ENCODE measurements at places on chromosomes 3 and 15. TPM values are rescaled to one million over a fixed set of nuclear protein-coding genes. Genes with fewer than 3 reads are reported as not detected.

DNA sequence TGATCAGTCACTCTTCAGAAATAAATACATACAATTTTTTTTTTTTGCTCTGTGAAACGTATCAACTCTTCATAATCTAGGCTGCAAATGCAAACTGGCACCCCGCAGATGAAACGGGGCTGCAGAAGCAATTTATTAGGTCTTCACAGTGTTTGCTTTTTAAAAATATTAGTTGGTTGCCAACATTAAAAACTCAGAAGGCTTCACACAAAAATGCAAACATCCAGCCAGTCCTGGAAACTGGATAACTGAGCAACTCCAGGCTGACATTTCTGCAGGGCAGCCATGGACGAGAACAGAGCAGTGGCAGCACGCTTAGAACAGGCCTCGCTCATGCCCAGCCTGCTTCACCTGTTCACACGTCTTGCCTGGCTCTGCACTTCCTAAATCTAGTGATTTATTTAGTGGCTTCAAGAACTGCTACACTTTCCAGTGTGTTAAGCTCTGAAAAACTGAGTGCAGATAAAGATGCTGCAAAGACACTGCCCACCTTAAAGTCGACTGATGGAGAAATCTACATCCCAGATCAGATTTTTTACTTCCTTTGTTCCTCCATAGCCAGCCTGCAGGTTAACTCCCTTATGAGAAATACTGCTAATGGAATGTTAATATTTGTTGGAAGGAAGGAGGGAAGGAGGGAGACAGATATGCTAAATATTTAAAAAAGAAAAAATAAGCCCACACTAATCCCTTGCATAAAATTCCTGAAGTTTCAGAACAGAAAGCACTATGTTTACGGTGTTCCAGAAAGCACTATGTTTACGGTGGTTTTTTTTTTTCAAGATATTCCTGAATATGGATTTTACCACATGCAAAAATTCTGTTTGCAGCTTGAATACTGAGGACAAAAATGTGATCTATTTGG lies 53.6 kb downstream of the SETMAR start:
- no peak for DNase-seq

The IL12A gene
- total RNA-seq, result not detected

The ARRDC4 gene
- 1.5 TPM for total RNA-seq

The GOLGA6D gene
- not detected for total RNA-seq

DNA sequence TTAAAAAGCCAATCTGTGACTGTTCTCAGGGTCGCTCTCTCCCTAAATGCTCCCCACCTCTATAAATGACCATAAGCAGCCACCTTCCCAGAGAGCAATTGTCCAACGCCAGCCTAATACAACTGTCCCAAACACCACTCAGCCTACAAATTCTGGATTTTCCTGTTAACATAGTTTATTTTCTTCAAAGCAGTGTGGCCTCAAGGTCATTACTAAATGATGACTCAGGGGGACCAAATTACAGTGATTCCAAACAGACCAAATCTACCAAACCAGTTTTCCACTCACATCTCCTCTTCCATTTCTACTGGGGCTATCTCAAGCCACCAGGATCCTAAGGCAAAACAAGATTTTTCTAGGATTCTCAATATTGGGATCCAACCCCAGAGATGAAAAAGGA lies 22.5 kb downstream of the HEXA start:
- DNase-seq, result no peak

GRCh38 chr3:13688034-13688433 lies 139.1 kb downstream of the FBLN2 start:
- no peak for DNase-seq

The TUSC7 gene
- total RNA-seq, result not detected

DNA sequence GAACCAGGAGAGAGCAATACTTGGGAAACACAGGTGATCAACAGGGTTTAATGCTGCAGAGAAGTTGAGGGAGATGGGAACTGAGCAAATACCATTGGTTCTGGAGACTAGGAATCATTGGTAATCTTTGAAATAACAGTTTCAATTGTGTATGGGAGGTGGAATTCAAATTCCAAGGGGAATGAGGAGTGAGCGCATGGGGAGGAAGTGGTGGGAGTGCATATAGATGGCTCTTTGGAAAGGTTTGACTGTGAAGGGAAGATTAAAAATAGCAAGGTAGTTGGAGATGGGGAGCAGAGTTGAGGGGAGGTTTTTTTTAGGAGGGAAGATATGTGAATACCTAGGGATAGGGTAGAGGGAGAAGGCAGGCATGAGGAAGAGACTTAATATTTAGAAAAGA lies 51.1 kb upstream of the ROPN1 start:
- no peak for DNase-seq

DNA sequence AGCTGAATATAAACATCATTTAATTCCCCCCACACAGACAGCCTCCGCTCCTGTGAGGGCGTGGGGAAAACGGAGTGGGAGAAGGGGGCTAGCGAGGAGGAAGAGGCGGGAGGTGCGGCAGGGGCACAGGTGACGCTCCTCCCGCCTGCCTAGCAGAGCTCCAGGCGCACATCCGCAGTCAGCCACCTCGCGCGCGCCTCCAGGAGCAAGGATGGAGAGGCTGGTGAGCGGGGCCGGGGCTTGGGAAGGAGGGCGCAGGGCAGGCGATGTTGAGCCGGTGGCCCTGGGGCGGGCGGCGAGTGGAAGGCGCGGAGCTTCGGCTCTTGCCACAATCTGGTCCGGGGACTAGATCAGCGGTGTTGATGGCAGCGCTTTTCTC lies at the start of gene CD200:
TSS of gene CD200 (plus strand) at position 155 of the 379 bp plus-strand sequence. CDS start at position 212, 57 bp downstream.
- DNase-seq, result peak; percentile 70

The ZBBX gene
- not detected for total RNA-seq

DNA sequence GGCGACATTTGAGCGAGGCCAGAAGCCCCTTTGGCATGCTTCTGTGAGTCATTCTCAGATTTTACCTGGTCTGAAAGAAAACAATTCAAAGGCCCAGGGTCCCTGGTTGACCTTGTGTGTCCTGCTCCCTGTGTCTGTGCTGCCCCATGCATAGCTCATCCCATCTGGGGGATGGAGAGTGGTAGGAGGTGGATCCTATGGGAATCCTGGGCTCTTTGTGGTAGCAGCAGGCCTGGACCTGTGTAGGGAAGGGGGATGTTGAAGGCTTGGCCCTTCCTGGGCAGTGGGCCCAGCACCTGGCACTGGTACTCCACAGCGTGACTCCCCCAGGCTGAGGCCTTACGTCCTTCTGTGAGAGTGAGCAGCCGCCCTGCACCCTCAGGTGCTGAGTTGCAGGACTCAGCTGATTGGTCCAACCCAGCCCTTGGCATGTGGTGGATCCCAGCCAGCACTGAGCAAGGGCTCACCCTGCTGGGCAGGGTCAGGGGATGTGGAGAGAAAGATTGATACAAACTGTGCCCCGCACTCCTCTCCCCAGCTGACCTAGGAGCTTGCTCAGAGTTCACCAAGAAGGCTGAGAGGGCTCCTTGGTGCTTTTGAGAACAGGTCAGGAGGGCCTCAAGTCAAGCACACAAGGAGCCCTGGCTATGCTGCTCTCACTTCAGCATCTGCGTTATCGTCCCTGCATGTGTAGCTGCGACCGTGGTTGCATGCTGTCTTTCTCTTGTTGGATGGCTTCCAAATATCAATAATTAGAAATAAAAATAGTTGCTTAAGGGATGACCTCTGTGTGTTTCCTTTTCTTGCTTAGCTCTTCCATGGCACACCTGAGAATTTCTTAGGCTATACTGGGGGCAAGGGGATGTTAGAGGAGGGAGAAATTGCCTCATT lies 21.4 kb upstream of the JMJD7 start:
- no peak for DNase-seq

The CHRNA7 gene
- total RNA-seq, result 0.46 TPM

DNA sequence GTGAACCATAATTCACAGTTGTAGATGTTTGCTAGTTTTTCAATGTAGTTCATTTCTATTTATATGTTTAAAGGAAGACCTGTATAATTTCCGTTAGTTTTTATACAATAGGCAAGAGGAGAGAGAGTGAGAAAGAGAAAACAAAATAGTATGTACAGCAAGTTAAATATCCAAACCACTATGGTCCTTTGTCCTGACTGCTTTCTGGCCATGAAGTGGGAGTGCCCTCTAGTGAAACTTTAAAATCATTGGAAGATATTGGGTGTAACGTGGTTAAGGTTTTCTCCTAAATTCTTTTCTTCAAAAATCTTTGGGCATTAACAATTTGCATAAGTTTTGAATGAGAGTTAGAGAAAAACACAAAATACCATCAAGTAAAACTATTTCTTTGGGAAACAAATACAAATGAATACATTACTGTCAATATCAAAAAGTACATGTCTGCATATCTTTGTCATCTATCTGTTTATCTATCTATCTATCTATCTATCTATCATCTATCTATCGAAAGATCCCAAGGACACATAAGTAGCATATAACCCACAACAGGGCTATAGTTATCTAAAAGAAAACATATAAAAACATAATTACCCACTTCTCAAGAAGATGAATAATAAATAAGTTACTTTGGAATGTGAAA lies 534.6 kb upstream of the ATP11B start:
- DNase-seq, result no peak

DNA sequence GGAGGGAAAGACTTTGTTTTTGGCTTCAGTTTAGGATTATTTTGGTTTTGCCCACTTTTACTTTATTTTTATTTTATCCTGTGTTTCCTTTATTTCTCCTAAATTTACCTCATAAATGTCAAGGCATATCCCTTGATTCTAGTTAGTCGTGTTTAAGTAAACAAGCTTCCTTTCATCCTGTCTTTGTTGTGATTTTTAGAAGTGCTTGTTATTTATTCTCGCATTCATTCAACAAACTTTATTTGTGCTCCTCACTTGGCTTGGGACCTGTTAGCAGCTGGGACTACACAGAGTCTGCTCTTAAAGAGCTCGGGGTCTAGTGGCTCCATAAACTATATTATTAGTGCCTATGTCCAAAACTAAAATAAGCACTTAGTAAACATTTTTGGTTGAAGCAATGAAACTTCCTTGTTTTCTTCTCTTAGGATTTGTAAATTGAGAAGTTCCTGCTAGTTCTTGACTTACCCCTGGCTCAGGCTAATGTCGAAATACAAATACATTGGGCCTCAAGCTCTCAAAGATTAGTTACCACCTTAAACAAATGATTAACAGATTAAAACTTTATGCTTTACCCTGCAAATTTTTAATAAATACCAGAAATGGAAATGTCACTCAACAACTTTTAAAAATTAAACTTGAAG lies 19.0 kb upstream of the DMXL2 start:
- no peak for DNase-seq

The HPS3 gene
- total RNA-seq, result 18.9 TPM

GRCh38 chr3:184328516-184328915 lies 8.9 kb upstream of the FAM131A start:
- DNase-seq, result no peak

All from activated T-cell treated with anti-CD3 and anti-CD28 coated beads, Interleukin-2, amount 50 U/mL, for 72 hours (primary cell).